ENCODE measurements at places on chromosomes 11 and 22.

- DNase-seq = no peak
Measured at GRCh38 chr11:33197915-33198727, 36.8 kb upstream of the CSTF3 start.

GRCh38 chr11:130121445-130121978 lies 38.1 kb upstream of the ST14 start:
- no peak for DNase-seq

- no peak for DNase-seq
Measured at GRCh38 chr11:68113986-68114385, 7.2 kb downstream of the CHKA start.

- no peak for DNase-seq
Measured at GRCh38 chr22:29331658-29332300, 16.3 kb upstream of the RASL10A start.

DNA sequence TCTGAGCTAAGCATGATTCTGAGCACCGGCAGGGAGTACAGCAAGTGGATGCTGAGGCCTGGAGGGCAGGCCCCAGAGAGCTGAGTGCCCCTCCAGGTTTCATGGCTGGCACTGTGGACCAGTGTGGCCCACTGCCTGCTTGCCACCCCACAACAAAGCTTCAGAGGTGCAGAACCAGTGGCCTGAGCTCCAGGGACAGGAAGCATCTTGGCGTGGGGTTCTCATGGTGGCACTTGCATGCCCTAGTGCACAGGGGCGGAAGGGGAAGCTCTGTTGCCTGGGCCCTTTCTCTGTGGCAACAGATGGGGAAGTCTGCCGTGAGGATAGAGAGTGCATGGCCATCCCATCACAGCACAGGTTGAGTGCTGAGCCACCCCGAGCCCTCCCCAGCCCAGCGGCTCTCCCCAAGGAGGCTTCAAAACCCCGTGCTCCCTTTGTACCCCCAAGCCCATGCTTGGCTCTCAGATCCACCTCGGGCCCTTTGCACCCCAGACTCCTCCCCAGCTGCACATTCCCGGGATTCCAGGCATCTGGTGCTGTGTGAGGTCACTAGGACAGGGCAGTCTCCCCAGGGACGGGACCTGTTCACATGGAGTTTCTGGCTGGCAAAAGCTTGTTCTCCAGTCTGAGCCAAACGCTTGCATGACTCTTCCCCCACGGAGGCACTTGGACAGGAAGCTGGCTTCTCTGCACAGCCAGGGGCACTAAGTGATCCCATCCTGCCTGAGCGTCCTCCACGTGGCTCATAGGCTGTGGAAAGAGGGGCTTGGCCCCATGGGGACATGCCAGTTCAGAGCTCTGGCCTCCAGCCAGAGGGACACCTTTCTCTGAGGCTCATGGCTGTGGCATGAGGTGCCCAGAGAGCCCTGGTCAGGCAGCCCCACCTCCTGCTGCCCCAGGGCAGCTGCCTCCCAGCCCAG lies 4.2 kb downstream of the SLC25A1 start:
- DNase-seq = no peak

GRCh38 chr11:86596861-86597586 lies 75.4 kb downstream of the ME3 start:
- no peak for DNase-seq

DNA sequence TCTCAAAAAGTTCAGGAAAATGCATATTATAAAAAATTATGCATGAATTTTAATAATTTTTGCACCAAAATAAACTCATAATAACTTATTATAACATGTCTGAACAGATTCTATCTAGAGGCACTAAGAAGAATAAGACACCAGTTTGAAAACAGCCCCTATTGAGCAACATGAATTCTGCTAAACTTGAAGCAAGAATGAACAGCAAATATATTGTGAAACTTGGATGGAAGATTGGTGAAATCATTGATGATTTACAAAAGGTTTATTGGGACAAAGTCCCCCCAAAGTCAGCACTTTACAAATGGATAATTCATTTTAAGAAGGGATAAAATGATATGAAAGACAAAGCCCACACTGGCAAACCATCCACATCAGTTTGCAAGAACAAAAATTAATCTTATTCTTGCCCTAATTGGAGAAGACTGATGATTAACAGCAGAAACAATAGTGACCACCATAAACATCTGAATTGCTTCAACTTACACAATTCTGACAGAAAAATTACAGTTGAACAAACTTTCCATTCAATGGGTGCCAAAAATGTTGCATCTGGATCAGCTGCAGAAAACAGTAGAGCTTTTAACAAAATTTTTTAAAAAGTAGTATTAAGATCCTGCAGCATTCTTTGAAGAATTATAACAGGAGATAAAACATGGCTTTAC lies 257.5 kb upstream of the FAT3 start:
- no peak for DNase-seq

- no peak for DNase-seq
Measured at GRCh38 chr11:15629690-15630321, 515.1 kb downstream of the INSC start.

DNA sequence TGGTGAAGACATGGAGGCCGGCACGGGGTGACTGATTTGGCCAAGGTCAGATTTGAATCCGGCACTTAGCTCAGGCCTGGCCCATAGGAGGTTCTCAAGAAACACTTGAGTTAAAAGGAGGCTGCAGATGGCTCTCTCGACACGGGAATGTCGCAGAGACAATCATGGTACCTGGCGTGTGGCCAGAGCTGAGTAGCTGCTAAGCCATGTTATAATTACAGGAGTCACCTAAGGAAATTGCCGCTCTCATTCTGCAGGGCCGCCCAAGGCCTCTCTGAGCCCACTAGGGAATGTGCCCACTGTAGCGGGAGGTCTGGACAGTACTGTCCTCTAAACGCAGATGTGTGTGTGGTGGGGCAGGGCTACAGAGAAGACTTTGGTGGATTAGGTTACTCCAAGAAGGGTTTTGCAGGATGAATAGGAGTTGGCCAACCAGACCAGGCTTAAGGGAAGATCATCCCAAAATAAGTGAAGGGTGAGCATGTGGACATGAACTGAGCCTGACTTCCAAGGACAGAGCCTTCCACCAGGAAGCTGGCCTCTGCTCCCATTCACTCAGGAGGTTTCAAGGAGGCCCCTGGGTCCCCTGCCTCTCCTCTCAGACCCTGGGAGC lies 19.3 kb upstream of the PRR5 start:
- DNase-seq = no peak

GRCh38 chr22:33513388-33514338 lies 406.6 kb downstream of the LARGE1 start:
- DNase-seq = no peak

- no peak for DNase-seq
Measured at GRCh38 chr11:120178561-120179056, 32.2 kb upstream of the OAF start.

DNA sequence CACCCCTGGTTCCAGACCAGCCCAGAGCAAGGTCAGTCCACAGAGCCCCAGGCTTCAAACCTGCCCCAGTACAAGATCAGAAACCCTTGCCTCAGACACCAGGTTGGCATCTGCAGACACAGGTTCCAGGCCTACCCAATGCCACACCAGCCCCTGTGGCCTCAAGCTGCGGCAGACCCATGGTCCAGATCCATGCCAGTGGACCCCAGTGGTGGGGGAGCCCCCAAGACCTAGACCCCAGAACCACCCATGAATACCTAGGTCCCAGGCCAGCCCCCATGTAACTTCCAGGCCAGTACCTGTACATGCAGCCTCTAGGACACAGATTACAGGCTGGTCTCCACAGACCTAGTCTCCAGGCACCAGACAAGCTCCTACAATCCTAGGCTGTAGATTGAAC lies 1019.3 kb downstream of the JRKL start:
- DNase-seq = no peak

DNA sequence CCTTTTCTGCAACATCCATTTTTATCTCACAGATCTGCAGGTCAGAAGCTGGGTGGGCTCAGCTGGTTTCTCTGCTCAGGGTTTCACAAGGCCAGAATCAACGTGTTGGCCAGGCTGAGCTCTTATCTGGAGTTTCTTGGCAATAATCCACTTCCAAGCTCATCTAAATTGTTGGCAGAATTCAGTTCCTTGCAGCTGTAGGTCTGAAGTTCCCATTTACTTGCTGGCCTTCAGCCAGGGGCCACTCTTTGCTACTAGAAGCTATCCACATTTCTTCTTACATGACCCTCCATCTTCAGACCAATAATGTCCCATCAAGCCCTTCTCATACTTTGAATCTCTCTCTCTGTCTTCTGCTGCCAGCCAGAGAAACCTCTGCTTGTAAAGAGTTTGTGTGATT lies 103.5 kb downstream of the WNT11 start:
- no peak for DNase-seq

- no peak for DNase-seq
Measured at GRCh38 chr11:11604370-11604990, 17.3 kb downstream of the GALNT18 start.

- DNase-seq = no peak
Measured at GRCh38 chr11:113286009-113286408, 28.4 kb upstream of the TTC12 start.

GRCh38 chr22:30717331-30717921 lies 22.8 kb downstream of the OSBP2 start:
- no peak for DNase-seq

GRCh38 chr11:6931146-6931713 lies 5.0 kb downstream of the ZNF215 start:
- DNase-seq = no peak

All from NCI-H2081 (cell line).